EL (cell line): ENCODE measurements at places on chromosomes 5 and 9.

- DNase-seq = no peak
These were observed 318.7 kb upstream of the IRX1 start for GRCh38 chr5:3276896-3277295.

GRCh38 chr5:174532455-174533453 lies 191.6 kb upstream of the MSX2 start:
- DNase-seq = peak; percentile 92

- no peak for DNase-seq
These were observed 593.4 kb upstream of the RGMB start for GRCh38 chr5:98179791-98180755.

DNA sequence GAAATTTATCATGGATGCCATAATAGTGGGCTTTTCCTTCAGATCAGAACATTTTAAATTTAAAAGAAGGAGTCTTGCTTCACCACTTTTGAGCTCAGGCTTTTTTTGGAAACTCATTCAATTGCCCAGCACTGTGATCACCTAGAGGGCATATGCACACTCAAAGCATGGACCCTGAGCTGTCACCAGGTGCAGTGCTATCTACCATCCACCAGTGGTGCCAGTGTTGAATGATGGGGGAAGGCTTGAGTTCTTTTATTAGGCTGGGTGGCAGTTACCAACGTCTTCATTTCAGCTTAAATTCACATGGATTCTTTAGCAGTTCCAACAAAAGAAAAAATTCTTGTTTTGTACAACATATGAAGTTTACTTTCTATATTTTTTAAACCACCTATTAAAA lies 164.1 kb downstream of the CFAP90 start:
- DNase-seq = no peak
